Neuronal stem cell (in vitro differentiated cells): ENCODE measurements at places on chromosomes 12 and 14.

DNA sequence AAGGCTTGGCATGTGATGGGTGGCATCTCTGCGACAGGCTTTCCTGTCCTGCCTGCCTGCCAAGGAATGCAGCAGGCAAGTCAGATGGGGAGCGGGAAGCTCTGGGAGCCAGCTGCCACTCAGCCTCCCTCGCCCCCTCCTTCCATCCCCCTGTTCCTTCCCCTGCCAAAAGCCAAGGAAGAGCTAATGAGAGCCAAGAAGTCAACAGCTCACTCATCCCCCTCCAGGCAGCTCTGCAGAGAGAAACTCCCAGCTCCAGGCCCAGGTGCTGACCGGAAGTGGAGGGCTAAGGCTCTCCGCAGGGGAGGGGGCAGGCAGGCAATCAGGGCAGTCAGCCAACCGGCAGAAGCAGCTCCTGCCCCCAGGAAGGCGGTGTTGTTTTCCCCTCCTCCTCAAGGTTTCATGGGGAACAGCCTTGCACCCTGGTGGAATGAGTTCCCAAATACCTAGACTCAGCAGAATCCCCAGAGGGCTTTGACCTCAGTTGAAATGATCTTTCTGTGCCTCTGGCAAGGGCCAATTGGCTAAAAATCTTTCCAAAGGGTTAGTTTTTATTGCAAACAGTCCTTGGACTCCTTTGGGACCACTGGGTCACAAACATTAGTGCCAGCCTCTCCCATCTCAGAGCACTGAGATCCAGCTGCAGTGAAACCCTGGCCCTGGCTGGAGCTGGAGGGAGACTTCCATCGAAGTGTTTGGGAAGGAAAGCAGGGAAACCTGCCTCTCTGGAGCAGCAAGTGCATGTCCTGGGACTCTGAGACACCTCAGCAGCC, 349.1 kb downstream of the DPF3 start:
- H3K4me3 ChIP-seq: no peak overlapping the region
- H3K27me3 ChIP-seq: no peaks in the 10 kb centered on the region
- DNase-seq: peak; percentile 21
- H3K36me3 ChIP-seq: no peaks in the 10 kb centered on the region
- H3K27ac ChIP-seq: no peak overlapping the region

DNA sequence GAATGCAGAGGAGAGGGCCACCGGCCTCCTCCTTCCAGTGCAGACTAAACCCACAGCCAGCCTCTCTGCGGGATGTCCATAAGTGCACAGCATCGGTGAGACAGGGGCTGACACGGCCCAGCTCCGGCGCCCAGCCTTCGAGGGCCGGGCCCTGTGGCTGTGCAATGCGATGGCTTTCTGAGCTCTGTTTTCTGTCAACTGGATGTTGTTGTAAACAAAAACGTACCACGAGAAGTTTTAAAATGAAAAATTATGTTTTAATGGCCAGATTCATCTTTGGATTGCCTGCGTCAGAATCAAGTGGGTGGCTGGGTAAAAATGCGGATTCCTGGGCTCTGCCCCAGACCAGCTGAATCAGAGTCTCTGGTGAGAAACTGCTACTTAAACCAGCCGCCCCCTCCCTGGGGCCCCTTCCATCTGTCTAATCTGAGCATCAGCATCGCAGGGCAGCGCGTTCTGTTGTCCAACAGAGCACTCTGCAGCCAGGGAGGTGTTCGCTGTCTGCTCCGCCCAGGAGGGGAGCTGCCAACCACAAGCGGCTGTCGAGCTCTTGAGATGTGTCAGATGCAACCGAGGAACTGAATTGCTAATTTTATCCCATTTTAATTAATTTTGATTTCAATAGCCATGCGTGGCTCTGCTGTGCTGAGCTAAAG, 133.4 kb downstream of the RFLNA start:
- H3K36me3 ChIP-seq: peaks cover 43% of the 10 kb centered on the region
- peaks cover 29% of the 10 kb centered on the region for H3K4me1 ChIP-seq
- H3K4me3 ChIP-seq: no peak overlapping the region
- H3K27ac ChIP-seq: no peak overlapping the region

DNA sequence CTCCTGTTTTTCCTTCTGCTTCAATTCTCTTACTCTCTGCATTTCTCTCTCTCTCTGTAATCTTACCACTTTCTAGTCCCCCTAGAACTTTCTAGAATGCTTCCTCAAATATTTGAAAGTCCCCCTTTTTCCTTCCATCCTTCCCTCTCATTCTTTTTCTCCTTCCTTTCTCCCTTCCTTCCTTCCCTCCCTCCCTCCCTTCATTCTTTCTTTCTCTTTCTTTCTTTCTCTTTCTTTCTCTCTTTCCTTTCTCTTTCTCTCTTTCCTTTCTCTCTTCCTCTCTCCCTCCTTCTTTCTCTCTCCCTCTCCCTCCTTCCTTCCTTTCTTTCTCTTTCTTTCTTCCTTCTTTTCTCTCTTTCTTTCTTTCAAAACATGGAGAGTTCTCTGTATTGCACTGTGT, 201.4 kb upstream of the IGF1 start:
- H3K27ac ChIP-seq: no peak overlapping the region
- H3K27me3 ChIP-seq: no peaks in the 10 kb centered on the region
- H3K4me3 ChIP-seq: no peak overlapping the region
- no peaks in the 10 kb centered on the region for H3K4me1 ChIP-seq

DNA sequence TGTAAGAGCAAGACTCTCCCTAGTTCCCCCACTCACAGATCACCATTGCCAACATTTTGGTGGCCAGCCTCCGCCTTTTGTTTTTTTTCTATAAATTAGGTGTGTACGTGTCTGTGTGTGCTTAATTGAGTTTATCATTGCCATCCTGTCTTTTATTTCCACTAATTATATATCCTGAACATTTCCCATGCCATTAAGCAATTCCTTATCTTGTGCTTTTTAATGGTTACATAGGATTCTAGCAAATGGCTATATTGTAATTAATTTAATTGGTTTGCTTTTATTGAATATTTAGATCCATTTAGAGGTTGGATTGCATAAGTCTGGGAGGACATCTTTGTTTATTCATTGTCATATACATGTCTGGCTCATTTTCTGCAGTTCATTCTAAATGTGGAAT, 107.3 kb upstream of the RTL1 start:
- H3K4me1 ChIP-seq: no peaks in the 10 kb centered on the region
- H3K36me3 ChIP-seq: no peaks in the 10 kb centered on the region
- no peaks in the 10 kb centered on the region for H3K27me3 ChIP-seq
- no peak overlapping the region for H3K4me3 ChIP-seq
- DNase-seq: no peak
- H3K27ac ChIP-seq: no peak overlapping the region

GRCh38 chr14:97120611-97121031, 323.4 kb downstream of the VRK1 start:
- H3K4me3 ChIP-seq: no peak overlapping the region
- no peaks in the 10 kb centered on the region for H3K27me3 ChIP-seq
- H3K4me1 ChIP-seq: no peaks in the 10 kb centered on the region
